NCI-H187 (cell line): ENCODE measurements at places on chromosomes 5 and 9.

DNA sequence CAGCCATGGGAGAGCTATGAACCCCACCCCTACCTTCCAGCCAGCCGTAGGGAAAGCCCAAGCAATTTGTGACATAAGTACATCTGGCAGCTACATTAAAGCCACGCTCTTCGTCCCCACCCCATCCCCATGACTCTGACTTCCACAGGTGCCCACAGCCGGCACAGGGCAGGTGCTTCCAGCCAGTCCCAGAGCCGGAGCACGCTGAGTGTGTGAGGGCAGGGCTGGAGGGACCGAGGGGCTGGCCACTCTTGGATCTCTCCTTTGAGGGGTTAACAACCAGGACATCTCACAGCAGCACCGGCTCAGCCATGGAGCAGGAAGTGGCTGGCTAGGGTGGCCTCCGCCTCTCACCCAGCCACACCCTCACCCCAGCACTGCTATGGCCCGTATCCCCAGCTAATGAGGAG is 2.4 kb upstream of the FAM78A start:
- DNase-seq, result no peak

DNA sequence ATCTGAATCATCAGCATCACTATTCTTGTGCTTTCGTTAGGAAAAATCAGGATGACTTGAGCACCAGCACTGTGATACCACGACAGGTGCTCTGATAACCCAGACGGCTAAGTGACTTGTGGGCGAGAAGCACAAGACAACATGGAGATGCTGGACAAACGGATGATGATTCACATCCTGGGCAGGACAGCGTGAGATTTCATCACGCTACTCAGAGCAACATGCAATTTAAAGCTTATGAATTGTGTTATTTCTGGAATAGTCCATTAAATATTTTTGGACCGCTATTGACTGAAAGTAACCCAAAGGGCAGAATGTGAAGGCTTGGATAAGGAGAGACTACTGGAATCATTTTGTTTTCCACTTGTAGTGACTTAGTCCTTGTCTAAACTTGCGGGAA is 114.8 kb upstream of the DAPK1 start:
- DNase-seq, result no peak

DNA sequence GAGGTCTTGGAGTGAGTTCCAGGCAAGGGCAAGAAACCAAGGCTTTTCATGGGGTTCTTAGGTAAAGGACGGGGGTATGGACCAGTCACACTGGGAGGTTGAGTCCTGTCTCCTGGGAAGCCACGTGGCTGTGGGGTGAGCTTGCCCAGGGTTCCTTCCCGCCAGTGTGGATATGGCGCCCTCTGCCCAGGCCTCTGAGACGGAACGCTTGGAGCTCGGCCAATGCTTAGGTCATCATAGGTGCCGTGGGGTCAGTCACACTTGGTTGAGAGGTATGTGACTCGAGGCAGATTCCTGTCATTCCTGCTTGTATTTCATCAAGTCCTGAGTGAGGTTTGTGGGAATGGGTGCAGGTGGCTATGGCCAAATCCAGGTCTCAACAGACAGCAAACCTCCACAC is 46.2 kb downstream of the TENT4A start:
- no peak for DNase-seq

GRCh38 chr9:120281665-120282064 is 298.3 kb downstream of the CDK5RAP2 start:
- DNase-seq, result no peak

GRCh38 chr9:21415493-21416267 is 6.8 kb downstream of the IFNA8 start:
- DNase-seq, result no peak

GRCh38 chr9:73160868-73161267 is 9.2 kb downstream of the ANXA1 start:
- DNase-seq, result no peak

DNA sequence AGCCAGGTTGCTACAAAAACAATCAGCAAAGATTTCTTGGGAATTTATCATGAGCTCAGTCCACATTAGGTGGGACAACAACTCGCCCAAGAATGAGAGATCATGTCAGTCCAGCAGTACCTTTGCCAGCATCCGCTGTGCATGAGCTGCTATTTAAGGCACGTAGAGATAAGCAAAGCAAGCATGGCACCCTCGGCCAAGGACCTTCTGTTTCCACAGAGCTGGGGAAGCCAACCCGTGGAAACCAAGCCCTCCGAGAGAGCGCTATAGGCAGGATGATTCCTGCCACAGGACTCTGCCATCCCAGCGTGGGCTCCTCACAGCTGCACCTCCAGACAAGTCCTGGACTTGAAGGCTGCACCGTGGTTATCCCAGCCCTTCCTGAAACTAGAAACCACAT is 189.5 kb upstream of the PPP1R26 start:
- no peak for DNase-seq

DNA sequence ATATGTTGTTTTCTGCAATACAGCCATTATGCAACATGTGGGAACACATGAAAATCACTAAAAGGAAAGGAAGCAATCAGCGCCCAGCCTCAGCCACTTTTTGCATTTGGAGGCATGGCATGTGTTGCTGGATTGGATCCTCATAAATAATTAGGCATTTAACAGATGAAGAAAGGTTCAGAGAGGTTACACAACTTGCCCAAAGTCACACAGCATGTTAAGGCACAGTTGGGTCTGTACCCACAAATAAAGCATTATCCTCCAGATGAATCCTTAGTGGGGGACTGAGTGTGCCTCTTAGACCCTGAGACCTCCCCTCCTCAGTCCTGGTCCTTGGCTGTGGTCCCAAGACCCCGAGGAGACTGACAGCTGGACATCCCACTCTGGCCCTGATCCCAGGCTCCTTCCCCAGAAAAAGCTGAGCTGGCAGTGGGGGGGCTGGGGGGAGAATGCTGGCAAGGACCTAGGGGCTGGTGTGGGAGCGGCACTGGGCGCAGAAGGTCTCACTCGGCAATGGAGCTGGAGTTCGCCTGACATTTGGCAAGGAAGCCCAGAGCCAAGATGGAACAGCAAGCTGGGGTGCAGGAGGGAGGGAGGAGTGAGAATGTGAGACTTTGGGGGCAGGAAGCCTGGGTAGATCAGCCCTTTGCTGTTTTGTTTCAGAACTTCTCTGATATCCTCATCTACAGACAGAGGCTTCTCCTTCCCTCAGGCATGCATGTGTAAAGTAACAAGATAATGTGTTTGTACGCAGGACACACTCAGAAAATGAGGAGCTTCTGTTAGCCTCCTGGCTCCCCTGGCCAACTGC is 6.9 kb upstream of the AKNA start:
- DNase-seq, result no peak

DNA sequence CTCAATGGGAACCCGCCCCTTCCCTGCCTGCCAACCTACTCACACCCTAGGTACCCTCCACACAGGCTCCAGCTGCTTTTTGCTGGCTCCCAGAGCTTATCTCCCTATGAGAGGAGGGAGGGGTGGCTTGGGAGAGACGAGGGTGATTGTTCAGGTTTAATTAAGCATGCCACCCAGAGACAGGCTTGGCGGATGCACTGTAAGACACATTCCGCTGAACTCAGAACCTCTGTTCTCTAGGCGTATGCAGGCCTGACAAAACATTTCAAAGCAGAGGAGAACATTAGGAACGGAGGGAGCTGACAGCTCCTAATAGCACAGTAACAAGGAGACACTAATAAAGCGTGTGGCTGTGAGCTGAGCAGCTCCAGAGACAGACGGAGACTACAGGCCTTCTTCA is 80.1 kb downstream of the TRIM32 start:
- DNase-seq, result peak; percentile 24

GRCh38 chr5:74536658-74537057 is 103.9 kb downstream of the ENC1 start:
- DNase-seq, result no peak

DNA sequence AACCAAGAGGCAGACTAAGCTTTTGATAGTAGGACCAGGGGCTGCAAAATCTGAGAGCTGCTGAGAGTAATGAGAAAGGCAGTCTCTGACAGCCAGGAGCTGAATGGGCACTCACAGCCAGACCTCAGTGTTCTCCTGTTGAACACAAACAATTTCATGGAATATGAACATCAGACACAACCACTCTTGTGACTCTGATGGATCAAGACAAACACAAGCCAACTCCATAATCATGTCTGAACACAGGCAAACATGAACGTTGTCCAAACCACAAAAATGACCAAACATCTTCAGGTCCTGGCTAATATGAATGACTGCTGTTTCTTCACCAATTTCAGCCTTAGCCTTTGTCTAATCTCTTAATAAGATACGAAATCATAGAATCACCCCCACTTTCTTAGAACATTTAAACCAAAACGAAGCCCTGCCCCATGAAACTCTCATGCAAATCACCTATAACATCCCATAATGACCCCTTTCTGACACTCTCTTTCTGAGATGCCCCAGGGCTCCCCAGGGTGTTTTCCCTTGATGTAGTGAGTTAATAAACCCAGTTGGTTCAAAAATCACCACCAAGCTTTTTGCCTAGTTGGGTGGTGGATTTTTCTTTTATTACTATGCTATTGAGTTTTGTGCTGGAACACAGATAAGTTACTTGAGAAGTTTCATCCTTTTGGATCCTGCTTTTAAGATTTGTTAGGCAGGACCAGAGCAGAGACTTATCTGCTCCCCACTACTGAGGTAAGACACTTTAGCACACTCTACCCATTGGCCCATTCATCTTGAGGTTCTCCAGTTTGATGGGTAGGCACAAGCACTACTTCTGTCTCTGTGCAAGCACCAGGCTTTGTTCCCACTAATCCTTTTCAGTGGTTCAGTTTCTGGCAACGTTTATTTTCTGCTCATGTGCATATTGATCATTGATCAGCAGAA is 5.9 kb upstream of the ERAP2 start:
- DNase-seq, result no peak

GRCh38 chr5:61245936-61246335 is 83.7 kb upstream of the SMIM15 start:
- DNase-seq, result no peak

GRCh38 chr9:96651626-96652025 is 3.5 kb downstream of the PRXL2C start:
- DNase-seq, result no peak

DNA sequence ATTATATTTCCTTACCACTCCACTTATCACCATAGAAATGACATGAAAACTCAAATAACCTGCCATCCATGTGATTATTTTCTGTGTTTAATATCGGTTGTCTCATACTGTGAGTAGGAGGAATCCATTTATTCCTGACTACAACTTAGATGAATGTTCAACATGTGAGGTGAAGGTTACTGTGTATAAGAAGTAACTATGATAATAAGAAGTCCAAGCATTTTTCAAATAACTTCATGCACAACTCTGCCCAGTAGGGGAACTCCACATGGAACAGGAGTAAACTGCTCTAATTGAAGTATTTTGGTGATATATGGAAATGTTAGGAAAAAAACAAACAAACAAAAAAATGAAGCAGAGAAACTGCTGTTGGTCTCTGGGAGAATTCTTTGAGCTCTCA is 447.5 kb upstream of the GRIN3A start:
- DNase-seq, result no peak

DNA sequence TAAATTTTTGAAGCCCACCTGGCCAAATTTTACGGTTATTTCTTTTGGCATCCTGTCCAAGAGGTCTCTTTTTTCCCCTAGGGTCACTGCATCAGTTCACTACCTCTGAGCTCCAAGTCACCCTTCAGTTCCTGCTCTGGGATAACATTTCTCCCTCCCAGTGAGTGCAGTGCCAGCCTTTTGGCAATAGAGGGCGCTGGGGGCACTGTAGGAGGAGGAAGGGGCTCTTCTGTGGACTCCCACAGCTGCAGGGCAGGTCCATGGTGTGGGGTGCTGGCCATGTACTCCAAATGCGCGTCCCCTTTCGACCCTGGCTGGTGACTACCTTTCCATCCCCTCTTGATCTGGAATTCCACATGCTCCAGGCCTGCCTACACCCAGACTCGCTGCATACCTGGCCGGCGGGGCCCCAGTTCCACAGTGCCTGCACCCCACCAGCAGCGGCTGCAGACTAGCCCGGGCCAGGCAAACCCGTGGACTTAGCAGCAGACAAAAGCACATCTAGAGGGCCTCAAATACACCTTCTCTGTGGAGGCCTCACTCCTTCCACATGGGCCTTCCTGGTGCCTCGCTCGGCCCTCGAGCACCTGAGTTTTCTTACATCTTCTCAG is 20.3 kb upstream of the NINJ1 start:
- DNase-seq, result no peak

- DNase-seq, result no peak
Measured at GRCh38 chr5:163773226-163773625, 267.8 kb downstream of the MAT2B start.

- DNase-seq, result no peak
Measured at GRCh38 chr5:140055152-140055551, 12.1 kb upstream of the NRG2 start.

DNA sequence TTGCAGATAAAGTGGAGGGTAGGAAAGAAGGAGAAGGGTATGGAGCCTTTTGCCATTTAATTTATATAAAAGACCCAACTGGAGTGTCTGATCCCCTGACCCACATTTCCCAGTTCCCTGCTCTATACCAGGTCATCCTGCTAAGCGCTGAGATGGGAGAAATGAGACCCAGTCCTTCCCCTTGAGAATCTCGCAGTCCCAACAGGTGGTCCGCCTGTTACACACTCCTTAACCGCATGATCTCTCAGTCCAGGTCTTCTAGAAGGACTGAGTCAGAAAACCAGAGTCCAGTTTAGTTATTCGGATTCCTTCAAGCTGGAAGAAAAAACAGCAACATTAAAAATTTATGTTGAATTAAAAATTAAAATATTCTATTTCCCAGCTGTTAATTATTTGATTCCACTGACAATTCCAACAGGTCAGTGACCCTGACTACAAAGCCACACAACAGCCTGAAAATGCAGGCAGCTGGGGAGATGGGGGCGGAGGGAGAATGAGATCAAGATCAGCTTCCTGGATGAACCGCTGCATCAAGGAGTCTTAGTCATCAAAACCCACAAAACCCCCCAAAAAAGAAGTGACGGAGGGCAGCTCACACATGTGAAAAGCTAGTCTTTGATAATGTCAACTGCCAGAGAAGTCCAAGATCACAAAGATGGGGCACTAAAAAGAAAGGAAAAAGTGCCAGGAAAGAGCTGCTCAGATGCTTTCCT is 44.0 kb downstream of the GGTA1 start:
- no peak for DNase-seq

DNA sequence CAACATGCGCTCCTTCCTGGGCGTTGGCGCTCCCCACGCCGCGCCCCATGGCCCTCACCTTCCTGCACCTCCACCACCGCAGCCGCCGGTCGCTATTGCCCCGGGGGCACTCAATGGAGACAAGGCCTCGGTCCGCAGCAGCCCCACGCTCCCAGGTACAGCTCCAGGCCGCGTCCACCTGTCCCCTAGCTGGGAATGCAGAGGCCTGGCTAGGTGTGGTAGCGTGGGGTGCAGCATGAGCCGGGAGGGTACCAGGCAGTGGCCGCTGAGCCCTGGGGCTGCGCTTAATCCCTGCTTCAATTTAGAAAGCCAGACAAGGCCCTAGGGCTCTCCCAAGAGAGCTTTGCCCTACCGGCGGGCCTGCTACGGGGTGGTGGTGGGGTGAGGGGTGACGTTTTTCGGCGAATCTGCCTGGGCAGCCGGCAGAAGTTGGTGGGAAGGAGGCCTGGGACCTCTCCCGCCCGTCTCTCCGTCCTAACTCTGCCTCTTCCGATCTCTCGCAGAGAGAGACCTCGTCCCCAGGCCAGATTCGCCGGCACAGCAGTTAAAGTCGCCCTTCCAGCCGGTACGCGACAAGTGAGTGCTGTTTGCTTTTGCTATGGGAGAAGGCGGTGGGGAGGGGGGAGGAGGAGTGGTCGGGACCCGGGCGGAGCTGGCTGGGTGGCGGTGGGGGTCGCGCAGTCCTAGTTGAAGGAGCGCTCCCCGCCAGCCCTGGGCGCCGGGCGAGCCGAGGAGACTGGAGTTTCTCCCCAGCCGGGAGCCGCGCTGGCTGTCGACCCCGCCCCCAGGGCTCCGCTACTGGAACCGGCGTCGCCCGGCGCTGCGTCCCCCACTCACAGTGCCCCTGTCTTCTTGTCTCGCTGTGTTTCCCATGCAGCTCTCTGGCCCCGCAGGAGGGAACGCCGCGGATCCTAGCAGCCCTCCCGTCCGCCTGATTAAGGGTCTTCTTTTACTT is 4.8 kb downstream of the IRX1 start:
- DNase-seq, result no peak
